ENCODE measurements at places on chromosomes 2 and 18. TPM values are rescaled to one million over a fixed set of nuclear protein-coding genes. Genes with fewer than 3 reads are reported as not detected.

DNA sequence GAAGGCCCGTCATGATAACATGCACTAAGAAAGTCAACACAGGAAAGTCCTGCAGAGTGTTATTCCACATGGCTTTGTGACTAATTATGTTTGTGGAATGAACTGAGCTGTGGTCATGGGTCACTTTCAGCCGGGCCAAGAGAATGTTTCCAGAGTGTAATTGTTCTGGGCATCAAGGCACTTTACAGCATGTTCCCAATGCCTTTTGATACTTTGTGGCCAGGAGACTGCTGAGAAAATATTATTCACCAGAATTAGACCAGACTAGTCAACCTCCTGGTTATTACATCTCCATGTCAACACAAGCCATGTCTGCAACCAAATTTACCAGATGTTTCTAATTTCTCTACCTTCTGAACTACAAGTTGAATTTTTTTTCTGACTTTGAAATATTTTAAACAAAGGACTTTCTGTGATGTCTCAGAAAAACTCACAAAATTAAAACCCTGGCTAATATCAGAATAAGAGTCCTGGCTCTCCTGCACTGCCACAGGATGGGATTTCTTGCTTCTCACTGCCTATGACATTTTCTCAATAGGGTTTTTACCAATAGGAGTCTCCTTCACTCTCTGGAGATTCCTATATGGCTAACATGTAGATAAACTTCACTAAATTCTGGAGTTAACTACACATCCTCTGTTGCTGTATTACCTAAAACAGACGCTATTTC lies 90.6 kb upstream of the WDR75 start:
- peak; percentile 95 for DNase-seq

GRCh38 chr2:23487735-23488492 lies 102.9 kb downstream of the KLHL29 start:
- DNase-seq, result peak; percentile 76

GRCh38 chr2:80573950-80574349 lies 269.4 kb upstream of the LRRTM1 start:
- DNase-seq, result no peak

- peak; percentile 46 for DNase-seq
Observed at GRCh38 chr2:132664096-132664495, 5.9 kb downstream of the LYPD1 start.

C1QL2 gene
- not detected for total RNA-seq

CCDC68 gene
- total RNA-seq, result 0.30 TPM

GRCh38 chr2:99971326-99971900 lies 171.0 kb downstream of the AFF3 start:
- peak; percentile 55 for DNase-seq

SERPINB11 gene
- not detected for total RNA-seq

- peak; percentile 2 for DNase-seq
Observed at GRCh38 chr18:61503688-61504087, 170.5 kb downstream of the CDH20 start.

All from M059J (cell line).